ENCODE measurements at places on chromosomes 1 and 21.

DNA sequence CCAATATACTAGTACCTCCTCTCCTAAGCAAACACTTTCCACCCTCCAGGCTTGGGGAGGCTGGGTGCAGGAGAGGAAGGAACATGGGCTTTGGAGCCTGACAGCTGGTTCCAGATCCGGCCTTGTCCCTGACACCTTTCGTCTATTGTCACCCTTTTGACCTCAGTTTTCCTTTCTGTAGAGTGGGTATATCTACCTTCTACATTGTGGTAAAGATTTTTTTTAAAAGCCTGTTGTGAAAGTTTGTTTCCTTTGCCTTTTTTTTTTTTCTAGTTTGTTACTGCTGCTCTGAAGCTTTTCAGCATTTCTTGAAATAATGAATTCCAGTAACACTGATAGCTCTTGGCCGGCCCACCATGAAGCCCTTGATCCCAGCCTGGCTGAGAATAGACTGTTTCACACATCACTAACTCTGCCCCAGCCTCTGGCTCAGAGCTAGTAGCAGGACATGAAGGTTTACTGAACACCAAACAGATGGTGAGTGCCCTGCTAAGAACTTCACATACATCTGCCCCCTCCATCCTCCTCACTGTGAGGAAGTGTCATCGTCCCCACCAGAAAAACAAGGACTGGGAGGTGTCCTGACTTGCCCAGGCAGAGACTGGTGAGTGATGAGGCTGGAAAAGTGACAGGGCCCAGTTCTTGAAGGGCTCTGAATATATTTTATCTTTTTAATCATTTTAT, 33.0 kb upstream of the ID3 start:
- no peak for DNase-seq

DNA sequence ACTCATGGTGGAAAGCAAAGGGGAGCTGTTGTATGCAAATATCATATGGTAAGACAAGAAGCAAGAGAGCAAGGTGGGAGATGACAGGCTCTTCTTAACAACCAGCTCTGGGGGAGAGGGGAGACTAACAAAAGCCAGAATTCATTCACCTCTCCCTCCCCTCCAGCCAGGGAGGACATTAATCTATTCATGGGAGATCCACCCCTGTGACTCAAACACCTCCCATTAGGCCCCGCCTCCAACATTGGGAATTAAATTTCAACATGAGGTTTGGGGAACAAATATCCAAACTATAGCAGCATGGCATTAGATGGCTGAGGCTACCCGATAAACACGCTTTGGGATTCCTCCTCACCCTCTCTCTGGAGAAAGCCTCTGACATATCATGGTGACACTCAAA, 210.6 kb downstream of the RHOU start:
- DNase-seq, result no peak

- no peak for DNase-seq
Observed at GRCh38 chr1:10019561-10019960, 13.2 kb upstream of the UBE4B start.

DNA sequence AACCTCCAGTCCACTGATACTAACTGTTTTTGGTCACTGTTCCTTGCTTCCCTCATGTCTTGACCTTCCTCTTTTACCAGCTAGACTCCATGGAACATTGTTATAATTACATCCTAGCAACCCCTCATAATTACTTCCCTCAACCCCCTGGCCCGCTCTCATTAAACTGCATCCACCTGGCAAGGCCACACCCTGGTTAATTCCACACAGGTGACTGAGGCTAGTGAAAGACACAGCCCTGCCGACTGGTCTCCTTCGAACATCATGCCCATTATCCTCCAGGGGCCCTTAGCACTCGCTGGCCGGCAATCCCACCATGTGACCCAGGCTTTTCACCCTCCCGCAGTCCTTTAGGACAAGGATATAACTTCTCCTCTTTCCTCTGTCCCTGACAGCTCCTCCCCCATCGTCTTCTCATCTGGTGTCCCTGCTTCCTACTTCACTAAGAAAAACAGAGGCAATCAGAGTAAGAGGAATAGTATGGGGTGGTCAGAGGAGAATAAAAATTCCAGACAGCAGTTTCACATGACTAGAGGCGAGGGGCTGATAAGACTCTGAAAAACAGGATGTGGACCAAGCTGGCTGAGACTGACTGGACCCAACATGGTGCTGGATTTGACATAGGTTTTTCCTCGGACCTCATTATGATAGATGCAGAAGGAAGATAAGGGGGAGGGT, 8.8 kb upstream of the TENT5B start:
- DNase-seq, result peak; percentile 31

GRCh38 chr1:61941794-61942193, 199.5 kb downstream of the PATJ start:
- DNase-seq, result no peak

GRCh38 chr1:2799811-2800663, 1.5 kb downstream of the TTC34 start:
- DNase-seq, result no peak

- peak; percentile 69 for DNase-seq
Observed at GRCh38 chr21:37139902-37140301, 66.8 kb downstream of the TTC3 start.

DNA sequence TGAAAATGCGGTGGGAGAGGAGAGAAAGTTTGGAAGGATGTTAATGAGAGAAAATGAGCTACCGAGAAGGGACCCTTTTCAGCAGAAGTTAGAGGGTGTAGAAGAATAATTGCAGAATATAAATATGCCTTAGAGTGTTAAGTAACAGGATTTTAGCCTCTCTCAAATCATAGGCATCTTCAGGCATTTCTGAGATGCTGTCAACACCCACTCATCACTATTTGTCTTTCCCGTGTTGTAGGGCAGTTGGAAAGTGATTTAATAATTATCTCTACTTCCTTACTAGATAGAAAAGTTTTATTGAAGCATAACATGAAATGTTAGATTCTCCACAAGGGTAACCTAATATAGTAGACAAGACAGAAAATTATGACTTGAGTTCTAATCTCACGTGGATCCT, 96.4 kb upstream of the RGS4 start:
- no peak for DNase-seq

DNA sequence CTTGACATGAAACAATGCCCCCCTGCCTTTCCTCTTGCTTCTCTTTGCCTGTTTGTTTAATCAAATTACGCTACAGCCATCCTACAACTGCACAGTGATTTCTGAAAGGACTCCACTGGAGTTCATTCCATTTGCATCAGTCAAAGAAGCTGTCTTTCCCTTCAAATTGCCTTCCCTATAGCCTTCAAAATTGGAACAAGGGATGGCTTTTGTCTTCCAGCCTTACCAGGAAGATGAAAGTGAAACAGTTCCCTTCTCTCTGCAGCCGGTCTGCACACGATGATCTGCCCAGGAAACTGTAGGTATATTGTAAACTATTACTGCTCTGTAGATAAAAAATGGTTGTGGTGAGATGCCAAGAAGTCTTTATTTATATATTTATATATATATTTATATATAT, 65.6 kb upstream of the ETS2 start:
- DNase-seq, result no peak

DNA sequence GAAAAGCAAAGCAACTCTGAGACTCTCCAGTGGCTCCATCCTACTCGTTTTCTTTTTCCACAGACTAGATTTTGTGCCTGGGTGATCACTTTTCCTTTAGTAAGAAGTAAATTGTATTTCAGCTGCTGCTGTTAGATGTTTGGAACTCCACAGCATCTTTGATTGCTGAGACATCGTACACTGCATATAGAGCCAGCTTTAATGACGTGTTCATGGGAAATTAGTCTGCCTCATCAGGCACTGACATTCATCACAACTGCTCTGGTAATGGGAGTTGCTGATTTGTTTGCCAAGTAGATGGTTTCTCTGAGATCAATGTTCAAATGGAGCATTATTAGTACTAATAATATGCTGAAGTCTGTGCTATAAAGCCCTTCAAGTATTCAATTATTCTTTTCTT, 573.8 kb upstream of the NR5A2 start:
- no peak for DNase-seq

- no peak for DNase-seq
Observed at GRCh38 chr1:196877964-196878363, 9.9 kb upstream of the CFHR4 start.

- no peak for DNase-seq
Observed at GRCh38 chr1:53116307-53116810, 26.1 kb downstream of the SLC1A7 start.

GRCh38 chr1:54163573-54163972, 10.8 kb upstream of the CDCP2 start:
- DNase-seq, result no peak

DNA sequence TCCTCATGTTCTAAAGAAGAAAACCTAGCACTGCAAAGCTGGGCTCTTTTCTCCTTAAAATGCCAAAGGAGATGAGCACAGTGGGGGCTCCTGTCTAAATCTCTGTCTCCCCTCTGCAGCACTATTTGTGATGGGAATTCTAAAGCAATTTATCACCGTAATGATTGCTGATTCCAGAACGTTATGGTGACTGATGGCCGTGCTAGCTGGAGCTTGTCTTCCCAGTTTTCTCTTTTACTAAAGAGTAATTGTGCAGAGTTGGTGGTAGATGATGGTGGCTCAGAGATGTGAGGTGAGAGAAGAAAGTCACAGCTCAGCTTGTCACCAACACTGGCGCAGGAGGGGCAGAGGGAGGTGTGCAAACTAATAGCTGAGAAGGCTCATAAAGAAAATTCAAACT, 60.7 kb upstream of the ATP2B4 start:
- no peak for DNase-seq

DNA sequence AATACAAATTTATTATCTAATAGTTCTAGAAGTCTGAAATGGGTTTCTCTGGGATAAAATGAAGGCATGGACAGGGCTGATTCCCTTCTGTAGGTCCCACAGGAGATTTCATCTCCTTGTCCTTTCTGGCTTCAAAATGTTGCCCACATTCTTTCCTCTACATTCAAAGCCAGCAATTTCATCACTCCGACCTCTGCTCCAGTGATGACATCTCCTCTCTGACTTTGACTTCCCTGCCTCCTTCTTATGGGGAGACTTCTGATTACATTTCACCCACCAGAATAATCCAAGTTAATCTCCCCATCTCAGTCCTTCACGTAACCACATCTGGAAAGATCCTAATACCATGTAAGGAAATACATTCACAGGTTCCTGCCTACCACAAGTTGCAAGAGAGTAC, 358.0 kb upstream of the C1orf87 start:
- DNase-seq, result no peak

- no peak for DNase-seq
Observed at GRCh38 chr1:43270421-43271095, 775 bp downstream of the TMEM125 start.

DNA sequence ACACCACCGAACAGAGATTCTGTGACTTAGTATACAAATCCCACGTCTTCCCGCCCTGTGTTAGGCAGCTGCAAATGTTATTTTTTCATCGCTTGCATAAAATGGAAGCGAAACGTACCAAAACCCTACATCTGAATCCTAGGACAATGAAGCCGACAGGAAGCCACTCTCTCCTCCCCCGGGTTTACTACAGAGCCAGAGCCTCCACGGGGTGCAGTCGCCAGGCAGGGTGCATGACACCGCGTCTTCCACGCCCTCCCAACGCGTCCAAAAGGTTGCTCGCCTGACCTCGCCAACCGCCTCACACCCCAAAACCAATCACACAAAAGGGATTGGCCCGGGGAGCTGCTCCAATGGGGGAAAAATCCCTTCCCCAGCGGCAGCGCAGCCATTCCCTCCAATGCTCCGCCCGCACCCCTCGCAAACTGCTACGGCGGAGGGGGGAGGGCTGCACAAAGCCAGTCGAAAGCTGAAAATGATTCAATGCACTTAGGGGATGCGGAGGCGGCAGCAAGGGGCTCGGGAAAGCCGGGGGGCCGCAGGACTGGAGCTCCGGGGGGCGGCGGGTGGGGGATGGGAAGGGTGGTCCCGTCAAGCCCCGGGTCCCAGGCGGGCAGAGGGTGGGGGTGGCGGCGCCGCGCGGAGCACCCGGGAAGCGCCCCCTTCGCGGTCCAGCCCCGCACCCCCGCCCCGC, 701 bp downstream of the CEP170 start:
- DNase-seq, result peak; percentile 83

DNA sequence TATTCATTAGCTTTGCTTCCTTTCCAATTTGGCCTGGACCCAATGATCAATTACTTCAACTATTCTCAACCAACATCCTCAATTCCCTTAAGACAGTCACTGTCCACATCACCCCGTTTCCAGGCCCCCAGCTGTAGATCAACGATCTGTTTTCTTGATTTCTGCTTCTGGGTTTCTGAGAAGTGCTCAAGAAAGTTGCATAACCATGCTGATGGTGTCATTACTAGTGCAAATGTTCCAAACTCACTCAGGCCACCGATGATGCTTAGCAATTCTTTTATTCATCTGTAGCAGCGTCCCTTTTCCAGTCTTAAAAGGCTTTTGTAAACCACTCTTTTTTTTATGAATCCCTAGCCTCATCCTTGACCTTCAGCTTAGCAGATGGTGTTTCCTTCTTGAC, 155.8 kb upstream of the PTGFR start:
- DNase-seq, result no peak

All from EL (cell line).